ENCODE measurements at places on chromosomes 6 and 20.

DNA sequence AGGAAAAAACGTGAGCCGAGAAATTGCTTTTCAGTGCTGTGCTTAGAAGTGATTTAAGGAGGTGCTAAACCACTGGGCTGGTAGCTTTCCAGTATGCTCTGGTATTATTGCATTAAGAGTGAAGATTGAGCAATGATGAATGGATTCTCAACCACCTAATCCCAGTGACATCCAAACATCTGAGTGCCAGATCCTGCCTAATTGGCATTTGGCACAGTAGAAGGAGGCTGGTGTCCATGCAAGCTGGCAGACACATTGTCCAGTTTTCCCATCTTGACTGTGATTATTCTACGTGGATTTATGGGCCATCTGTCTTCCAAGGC is 398.0 kb upstream of the PLCB4 start:
- no peak for DNase-seq

GRCh38 chr20:63740070-63740626 is 572 bp downstream of the SLC2A4RG start:
- DNase-seq = no peak

DNA sequence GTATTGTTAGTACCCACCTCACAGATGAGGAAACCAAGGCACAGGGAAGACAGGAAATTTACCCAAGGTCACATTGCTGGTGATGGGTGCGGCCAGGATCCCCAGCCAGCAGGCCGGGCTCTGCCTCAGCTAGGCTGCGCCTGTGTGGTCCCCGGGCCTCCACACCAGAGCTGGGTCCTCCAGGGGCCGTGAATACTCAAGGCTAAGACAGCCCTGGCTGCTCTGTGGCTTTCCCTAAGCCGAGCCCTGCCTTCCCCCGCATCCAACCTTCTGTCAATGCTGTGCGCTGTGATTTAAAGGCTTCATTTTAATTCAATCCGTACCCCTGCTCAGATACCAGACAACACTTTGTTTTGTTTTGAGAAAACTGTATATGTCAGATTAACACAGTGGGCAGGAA is 246.7 kb downstream of the TTLL2 start:
- no peak for DNase-seq

DNA sequence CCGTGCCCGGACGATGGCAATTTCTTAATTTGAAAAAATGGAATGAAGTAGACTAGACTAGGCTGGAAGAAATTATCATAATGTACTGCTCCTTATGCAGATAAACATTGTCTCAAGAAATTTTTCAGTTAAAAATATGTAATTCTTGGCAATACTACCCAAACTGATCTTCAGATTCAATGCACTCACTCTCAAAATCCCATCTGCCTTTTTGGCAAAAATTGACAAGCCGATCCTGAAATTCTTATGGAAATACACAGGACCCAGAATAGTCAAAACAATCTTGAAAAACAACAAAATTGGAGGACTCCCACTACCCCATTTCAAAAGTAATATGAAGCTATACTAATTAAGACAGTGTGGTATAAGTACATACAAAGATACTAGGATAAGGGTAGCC is 19.0 kb downstream of the SLC23A2 start:
- DNase-seq = no peak

GRCh38 chr20:34569598-34569997 is 11.1 kb downstream of the MAP1LC3A start:
- no peak for DNase-seq

DNA sequence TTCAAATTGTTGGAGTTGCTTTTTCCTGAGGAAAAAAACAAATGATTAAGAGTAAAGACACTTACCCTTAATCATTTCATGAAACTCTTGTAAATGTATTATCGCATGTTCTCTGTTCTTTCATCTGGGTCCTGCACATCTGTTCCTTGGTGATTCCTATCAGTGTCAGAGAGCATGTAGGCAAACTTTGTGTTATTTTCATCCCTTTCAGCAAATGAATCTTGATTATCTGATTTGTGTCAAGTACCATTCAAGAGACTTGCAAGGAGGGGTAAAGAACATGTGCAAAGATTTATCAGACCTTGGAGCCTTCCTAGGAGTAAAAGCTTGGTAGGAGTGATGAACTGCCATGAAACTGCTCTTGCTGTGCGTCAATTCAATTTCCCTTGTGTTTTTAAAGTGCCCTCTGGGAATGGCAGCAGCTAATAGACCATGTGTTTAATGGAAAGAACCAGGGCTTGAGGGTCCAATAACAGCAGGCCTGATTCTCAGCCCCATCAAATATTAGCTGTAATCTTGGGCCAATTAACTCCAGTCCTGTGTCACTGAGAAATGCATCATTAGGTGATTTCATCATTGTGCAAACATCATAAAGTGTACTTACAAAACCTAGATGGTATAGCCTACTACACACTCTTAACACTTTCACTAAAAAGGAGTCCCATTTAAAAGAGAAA is 118.9 kb upstream of the CEP85L start:
- no peak for DNase-seq

- DNase-seq = no peak
Observed at GRCh38 chr6:107769053-107769658, 55.0 kb downstream of the SCML4 start.

- DNase-seq = no peak
Observed at GRCh38 chr20:23456409-23456808, 3.7 kb upstream of the CST11 start.

All from stimulated activated CD4-positive, alpha-beta T cell treated with anti-CD3 and anti-CD28 coated beads, TNF-alpha, amount 100 ng/mL, for 24 hours (primary cell).